ENCODE measurements at places on chromosomes 11 and 22.

DNA sequence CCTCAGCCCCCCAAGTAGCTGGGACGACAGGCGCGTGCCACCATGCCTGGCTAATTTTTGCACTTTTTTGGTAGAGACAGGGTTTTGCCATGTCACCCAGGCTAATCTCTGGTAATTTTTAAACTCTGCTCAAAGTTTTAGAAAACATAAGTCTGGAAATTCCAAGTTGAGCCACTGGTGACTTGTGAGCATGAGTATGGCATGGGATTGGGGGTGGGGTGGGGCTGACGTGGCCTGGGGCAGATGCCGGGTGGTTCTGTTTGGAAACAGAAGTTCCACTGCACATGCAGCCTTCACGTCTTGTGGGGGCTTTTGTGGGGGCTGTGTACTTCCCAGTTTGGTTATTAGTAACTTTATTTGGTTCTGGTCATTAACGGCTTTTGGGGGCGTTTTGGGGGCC lies 67.3 kb downstream of the PTPRJ start:
- H3K27me3 ChIP-seq = no peaks in the 10 kb centered on the region
- no peak overlapping the region for H3K27ac ChIP-seq
- no peak for DNase-seq
- H3K4me1 ChIP-seq = no peaks in the 10 kb centered on the region

DNA sequence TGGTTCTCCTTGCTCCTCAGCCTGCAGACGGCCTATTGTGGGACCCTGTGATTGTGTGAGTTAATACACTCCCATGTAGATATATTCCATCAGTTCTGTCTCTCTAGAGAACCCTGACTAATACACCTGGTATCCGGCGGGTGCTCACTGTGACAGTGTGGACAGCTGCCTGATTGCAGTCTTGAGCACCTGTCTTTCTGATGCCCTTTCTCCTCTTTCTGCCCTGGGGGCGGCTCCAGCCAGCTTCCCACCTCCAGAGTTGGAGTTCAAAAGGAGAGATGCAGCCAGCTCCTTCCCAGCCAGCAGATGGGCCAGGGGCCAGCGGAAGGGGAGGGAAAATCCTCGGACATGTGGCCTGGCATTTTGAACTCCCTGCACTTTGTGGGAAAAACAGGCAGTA lies 15.0 kb downstream of the SMIM38 start:
- DNase-seq = peak; percentile 79
- H3K36me3 ChIP-seq = no peaks in the 10 kb centered on the region
- peaks cover 26% of the 10 kb centered on the region for H3K4me1 ChIP-seq
- H3K27me3 ChIP-seq = no peaks in the 10 kb centered on the region
- H3K27ac ChIP-seq = peak overlapping the region; percentile 19
- no peak overlapping the region for H3K4me3 ChIP-seq

- no peak for DNase-seq
- peaks cover 41% of the 10 kb centered on the region for H3K27me3 ChIP-seq
- H3K4me3 ChIP-seq = no peak overlapping the region
- H3K4me1 ChIP-seq = no peaks in the 10 kb centered on the region
These were observed 1005.1 kb downstream of the BRD1 start for GRCh38 chr22:48822278-48823233.

DNA sequence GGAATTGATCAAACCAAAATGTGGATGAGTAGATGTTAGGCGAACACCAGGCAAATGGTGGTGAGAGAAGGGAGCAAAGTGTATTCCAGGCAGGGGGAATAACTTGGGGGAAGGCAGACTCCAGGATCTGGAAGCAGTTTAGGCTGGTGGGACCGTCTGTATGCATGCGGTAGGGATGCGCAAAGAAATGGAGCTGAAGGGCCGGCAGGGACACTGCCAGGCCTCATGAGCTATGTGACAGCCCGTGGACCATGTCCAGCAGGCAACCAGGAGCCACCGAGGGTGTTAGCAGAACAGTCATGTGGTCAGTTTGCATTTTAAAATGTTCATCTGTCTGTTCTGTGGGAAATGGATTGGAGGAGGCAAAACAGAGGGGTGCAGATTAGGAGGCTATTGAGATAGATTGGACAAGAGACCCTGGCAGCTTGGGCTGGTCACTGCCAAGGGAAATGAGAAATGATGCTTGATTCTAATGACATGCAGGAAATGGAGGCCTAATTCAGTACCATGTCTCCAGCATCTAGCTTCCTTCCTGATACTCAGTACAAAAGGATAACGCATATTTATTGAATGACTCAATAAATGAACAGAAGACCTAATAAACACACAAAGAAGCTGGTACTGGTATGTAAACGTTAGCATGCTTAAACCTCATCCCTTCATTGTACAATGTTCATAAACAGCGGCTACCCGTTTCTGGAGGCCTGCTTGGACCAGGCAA lies 412.4 kb downstream of the BUD13 start:
- H3K4me3 ChIP-seq = no peak overlapping the region
- DNase-seq = no peak
- no peaks in the 10 kb centered on the region for H3K4me1 ChIP-seq
- no peaks in the 10 kb centered on the region for H3K27me3 ChIP-seq

DNA sequence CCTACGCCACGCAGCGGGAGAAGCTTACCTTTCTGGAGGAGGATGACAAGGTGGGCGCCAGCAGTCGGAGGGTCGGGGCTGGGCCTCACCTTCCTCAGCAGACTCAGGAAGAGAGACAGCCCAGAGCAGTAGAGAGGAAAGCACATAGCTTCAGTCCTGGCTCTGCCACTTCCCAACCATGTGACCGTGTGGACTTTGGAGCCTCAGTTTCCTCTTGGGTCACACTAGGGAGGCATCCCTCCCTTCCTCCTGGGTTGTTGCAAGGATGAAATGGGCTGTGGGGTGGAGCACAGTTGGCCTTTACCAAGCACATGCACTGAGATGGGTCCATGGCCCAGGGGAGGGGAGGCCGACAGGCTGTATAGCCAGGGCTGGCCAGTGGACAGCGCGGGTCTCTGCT lies 12.9 kb downstream of the DPP3 start:
- no peaks in the 10 kb centered on the region for H3K36me3 ChIP-seq
- no peak overlapping the region for H3K27ac ChIP-seq

DNA sequence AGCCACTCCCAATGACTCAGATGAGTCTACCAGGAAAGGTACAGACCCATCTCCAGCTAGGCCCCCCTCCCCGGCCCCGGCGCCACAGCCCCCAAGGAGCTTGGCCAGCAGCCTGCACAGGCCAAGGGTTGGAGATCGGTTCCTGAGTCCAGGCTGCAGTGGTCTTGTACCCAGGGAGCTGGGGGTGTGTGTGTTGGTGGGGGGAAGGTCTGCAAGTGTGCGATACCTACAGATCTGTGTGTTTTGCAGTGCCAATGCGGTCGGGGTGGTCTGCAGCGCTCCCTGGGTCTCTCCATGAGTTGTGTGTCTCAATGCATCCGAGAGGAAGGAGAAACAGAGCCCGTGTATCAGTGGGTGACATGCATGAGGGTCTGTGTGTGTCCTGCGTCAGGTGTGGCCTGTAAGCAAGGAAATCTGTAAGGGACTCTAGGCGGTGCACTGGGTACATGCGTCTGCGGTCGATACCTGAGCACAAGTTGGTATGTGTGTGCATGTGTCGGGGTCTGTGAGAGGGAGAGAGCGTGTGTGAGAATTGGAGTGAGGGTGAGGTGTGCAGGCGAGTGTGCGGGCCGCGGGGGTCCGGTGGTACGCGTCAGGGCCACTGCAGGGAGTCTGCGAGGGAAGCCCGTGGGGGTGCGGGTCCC lies 645 bp downstream of the CDC42BPG start:
- H3K27me3 ChIP-seq = no peaks in the 10 kb centered on the region
- H3K4me1 ChIP-seq = peaks cover 18% of the 10 kb centered on the region
- no peak overlapping the region for H3K27ac ChIP-seq
- DNase-seq = no peak

- no peak overlapping the region for H3K4me3 ChIP-seq
- no peaks in the 10 kb centered on the region for H3K4me1 ChIP-seq
- H3K36me3 ChIP-seq = no peaks in the 10 kb centered on the region
- no peaks in the 10 kb centered on the region for H3K27me3 ChIP-seq
- DNase-seq = no peak
- no peak overlapping the region for H3K27ac ChIP-seq
These were observed 130.5 kb downstream of the MED15 start for GRCh38 chr22:20637750-20638506.

DNA sequence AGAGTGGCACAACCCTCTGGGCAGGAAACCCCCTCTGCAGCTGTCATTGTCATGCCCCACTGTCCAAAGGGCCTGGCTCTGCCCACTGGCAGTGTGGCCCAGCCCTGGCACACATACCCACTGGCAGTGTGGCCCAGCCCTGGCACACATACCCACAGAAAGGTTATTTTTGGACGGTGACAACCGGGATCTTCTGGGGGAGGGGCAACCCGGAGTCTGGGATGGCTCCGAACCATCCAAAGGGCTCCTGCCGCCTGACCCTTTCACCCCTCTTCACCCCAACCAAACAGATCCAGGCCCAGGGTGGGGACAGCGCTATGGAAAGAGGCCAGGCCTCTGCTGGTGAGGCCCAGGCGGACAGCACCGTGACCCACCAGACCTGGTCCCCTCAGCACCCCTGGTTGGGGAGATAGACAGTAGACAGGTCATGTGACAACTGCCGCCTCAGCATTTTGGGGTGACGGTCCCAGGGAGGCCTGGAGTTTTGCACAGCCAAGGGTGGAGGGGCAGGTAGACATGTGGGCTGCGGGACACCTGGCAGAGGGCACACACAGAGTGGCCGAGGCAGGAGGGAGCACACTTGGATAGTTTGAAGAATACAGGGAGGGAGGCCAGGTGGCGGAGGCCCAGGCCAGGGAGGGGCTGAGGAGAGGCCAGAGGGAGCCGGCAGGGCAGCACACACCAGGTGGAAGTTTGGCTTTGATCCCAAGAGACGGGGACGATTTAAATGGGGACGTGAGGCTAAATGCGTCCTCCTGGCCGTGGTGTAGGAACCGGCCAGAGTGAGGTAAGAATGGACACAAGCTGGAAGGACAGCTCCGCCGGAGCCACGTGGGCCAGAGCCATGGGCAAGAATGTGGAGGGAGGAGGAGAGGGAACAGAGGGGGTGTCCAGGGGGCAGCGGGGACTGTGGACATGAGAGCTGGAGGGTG lies 2.9 kb downstream of the MAPK12 start:
- 0 out of 2 replicates have a peak, but pooled peaks cover 1% of the 10 kb centered on the region for H3K36me3 ChIP-seq
- DNase-seq = no peak
- no peak overlapping the region for H3K4me3 ChIP-seq
- peaks cover 17% of the 10 kb centered on the region for H3K4me1 ChIP-seq

- DNase-seq = no peak
- H3K36me3 ChIP-seq = no peaks in the 10 kb centered on the region
- no peaks in the 10 kb centered on the region for H3K4me1 ChIP-seq
- H3K4me3 ChIP-seq = no peak overlapping the region
- no peak overlapping the region for H3K27ac ChIP-seq
- no peaks in the 10 kb centered on the region for H3K27me3 ChIP-seq
These were observed 879.4 kb upstream of the TENM4 start for GRCh38 chr11:80320226-80320625.

DNA sequence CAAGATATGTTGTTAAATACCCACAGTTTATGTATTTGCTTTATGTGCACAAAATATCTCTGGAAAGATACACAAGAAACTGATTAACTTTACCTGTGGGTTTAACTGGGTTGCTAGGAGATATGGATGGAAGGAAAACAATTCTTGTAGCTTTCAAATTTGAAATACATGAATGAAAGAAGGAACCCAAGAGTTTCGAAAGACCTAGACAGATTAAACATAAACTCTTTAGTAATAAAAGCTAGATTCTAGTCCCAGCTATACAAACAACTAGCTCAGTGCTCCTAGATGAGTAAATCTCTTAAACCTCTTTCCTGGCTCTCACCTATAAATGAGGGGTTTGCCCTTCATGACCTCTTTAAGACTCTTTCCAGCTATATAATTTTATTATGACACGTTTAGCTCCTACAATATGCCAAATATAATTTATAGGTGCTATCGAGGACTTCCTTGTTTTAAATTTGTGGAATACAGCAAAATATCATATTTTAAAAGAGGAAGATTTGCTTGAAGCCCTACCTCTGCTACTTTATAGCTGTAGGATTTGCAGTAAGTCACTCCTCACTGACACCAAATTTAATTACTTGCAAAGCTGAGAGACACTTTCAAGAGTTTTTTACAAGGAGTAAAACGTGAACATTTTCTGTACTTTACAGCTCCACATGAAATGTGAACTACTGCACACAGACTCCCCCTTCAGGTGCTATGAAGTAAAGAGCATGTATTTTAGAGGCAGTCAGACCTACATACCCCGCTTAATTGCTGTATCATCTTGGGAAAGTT lies 50.7 kb downstream of the RRAS2 start:
- H3K27ac ChIP-seq = no peak overlapping the region
- no peak for DNase-seq
- no peaks in the 10 kb centered on the region for H3K27me3 ChIP-seq

- H3K27me3 ChIP-seq = no peaks in the 10 kb centered on the region
- H3K27ac ChIP-seq = no peak overlapping the region
- no peaks in the 10 kb centered on the region for H3K4me1 ChIP-seq
These were observed 95.4 kb downstream of the MYO18B start for GRCh38 chr22:25837288-25837900.

GRCh38 chr22:27558658-27559371 lies 242.7 kb downstream of the MN1 start:
- DNase-seq = no peak
- H3K4me3 ChIP-seq = no peak overlapping the region
- H3K27me3 ChIP-seq = no peaks in the 10 kb centered on the region
- peaks cover 10% of the 10 kb centered on the region for H3K4me1 ChIP-seq

- 0 out of 2 replicates have a peak, but pooled peaks cover 3% of the 10 kb centered on the region for H3K27me3 ChIP-seq
- H3K4me3 ChIP-seq = no peak overlapping the region
- no peaks in the 10 kb centered on the region for H3K36me3 ChIP-seq
- H3K4me1 ChIP-seq = no peaks in the 10 kb centered on the region
- no peak overlapping the region for H3K27ac ChIP-seq
- DNase-seq = no peak
These were observed 65.2 kb downstream of the PDE2A start for GRCh38 chr11:72609045-72609444.

DNA sequence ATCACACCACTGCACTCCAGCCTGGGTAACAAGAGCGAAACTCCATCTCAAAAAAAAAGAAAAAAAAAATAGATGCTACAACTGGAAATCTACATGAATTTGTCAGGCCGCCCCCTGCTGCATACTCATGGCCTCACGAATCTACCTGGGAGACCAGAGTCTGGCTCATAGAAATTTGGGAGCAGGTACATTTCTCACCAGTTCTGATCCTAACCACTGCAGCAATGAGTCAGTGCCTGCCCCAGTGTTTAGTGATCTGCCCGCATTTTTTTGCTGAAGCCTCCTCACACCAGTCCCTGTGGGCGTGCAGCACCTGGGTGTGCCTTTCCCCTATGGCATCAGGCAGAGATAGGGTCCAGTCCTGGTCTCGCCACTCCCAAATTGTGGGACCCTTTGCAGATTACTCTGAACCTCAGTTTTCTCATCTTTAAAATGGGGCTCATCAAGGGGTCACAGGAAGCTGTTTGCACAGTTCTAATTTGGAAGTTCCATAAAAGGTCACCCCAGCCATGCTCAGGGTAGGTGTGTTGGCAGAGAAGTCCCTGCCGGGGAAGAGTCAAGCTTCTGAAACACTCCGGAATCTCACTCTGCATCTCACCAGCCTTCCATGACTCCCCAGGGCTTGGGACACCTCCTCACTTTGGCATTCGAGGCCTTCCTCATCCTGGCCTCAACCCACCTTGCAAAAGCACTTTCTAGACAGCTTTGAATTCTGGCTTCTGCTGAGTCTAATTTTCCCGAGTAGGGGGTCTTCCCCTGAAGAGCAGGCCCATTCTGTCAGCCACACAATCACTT lies 39.3 kb upstream of the LINC01488 start:
- no peaks in the 10 kb centered on the region for H3K27me3 ChIP-seq
- H3K4me1 ChIP-seq = peaks cover 41% of the 10 kb centered on the region
- H3K4me3 ChIP-seq = no peak overlapping the region

Data from SJCRH30 (cell line).